ENCODE measurements at places on chromosomes 4 and X.

DNA sequence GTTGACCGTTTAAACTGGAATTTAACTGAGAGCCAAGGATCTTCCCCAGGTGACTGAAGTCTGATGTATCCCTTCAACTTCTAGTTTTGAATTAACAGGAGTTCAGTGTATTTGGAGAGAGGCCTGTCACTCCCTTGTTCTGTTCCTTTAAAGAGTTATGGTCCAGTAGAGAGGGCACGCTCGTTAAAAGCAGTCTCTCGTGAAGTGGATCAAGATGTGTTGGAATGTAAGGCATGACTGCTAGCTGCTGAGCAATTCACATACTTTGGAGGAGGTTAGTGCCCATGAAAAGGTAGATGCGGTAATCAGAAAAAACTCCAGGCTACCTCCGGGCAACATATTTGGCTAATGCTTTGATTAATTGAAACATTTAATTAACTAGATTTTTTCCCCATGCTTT is 65.7 kb downstream of the SHROOM2 start:
- no peak for DNase-seq

DNA sequence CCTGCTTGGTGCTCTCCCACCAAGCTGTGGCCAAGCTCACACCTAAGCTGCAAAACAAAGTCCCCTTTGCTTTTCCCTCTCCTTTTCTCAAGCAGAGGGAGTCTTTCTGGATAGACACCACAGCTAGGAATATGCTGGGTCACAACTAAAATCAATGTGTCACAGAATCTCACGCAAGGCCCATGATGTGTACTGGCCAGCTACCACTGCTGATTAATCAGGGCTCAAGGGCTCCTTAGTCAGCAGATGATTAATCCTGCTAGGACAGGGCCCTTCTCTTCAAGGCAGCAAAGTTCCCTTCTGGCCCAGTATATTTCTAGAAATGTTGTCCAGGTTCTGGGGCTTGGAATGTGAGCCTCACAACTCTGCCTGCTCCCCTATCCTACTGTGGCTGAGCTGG is 32.0 kb upstream of the TENT5D start:
- no peak for DNase-seq

- DNase-seq = no peak
These were observed 58.4 kb upstream of the SCOC start for GRCh38 chr4:140315019-140315418.

GRCh38 chr4:687048-687970 is 1.6 kb downstream of the SLC49A3 start:
- no peak for DNase-seq

DNA sequence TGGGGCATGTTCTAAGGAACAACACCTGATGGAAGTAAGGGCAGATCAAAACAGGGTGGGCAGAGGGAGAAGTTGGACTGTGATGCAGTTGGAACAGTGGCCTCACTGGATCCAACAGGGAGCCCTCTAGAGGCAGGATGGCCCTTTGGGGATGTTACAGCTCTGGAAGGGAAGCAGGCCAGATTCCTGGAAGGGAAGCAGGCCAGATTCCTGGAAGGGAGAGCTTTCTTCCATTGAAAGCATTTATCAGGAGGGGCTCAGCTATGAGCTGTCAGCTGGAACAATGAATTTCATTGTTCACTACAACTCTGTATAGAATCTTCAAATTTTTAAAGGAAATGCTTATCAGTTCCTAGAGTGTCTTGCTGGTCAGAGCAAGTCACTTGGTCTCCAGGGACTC is 17.7 kb downstream of the IL15 start:
- DNase-seq = no peak

GRCh38 chrX:132407691-132408090 is 81.1 kb downstream of the MBNL3 start:
- DNase-seq = no peak

DNA sequence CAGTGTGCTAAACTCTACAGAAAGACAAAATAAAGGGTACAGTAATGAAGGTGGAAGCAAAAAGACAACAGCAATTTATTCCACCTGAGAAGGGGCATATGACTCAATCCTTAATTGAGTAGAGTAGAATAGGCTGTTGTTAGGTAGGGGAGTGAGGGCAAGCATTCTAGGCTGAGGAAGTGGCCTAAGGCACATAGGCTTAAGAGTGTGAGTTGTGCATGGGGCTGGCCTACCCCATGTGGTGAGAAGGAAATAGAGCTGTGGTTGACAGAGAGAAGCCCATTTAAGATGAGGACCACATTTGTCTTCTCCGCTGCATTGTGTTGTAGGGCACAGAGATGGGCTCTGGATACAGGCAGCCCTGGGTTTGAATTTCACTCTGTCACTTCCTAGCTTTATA is 3.4 kb upstream of the ZCCHC18 start:
- DNase-seq = no peak

DNA sequence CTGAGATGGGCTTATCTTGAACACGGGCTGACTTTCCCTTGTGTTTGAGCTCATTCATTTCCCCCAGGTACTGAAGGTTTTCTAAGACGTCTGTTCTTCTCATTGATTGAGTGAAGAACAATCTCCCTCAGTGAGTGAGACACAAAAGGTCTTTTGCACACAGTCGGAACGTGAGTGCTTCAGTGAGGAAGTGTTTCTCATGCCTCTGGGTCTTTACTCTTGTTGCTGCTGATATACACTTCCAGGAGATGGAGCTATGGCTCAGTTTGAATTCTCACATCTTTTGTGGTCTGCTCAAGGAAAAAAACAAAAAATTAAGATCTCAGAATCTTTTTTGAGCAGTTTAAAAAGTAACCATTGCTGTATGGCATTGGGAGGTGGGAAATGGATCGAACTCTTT is 981.9 kb upstream of the TENM3 start:
- DNase-seq = no peak

DNA sequence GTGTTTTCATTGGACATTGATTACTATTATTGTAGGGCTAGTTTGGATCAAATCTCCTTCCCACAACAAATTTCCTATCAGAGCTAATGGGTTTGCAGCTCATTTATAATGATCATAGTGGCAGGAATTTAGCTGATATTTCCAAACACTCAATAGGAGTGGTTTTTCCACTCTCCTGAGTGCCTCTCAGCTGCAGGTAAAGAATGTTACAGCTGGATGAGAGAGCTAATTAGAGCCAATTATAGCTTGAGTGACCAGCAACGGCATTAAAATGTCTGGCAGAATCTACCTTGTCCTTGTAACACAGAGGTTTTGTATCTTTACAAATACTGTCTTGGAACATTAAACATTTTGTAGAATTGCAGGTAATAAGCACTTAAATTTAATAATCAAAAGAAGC is 602.8 kb upstream of the EPHA5 start:
- no peak for DNase-seq

DNA sequence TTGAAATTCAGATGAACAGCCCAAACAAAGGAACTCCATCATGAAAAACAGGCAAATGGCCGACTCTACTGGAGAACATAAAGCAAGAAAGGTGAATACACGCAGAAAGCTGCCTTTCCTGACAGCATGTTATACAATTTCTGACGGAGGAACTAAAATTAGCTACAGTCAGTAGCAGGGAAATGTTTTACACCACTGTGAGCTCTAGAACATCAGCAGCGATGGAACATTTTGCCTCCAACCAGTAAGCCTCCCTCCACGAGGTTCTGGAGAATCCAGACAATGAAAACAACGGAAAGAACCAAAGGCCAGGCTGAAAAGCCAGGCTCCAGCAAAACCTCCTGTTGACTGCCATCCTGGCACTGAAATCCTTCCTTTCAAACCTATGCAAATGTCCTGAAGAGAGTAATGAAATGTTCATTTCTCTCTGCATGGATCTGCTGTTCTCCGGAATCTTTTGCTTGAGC is 78.9 kb downstream of the IRF2 start:
- DNase-seq = no peak

Measured in SK-N-MC (cell line).